Activated T-helper 2 cell treated with anti-CD3 and anti-CD28 coated beads, Interferon-gamma antibody, Interleukin-2, Interleukin-4, amounts not matched to agents 10 μg/mL and 5 μg/mL and 100 μg/mL, durations not matched to agents 14 hours and 24 hours and 36 hours (primary cell): ENCODE measurements at places on chromosomes 1 and 21.

DNA sequence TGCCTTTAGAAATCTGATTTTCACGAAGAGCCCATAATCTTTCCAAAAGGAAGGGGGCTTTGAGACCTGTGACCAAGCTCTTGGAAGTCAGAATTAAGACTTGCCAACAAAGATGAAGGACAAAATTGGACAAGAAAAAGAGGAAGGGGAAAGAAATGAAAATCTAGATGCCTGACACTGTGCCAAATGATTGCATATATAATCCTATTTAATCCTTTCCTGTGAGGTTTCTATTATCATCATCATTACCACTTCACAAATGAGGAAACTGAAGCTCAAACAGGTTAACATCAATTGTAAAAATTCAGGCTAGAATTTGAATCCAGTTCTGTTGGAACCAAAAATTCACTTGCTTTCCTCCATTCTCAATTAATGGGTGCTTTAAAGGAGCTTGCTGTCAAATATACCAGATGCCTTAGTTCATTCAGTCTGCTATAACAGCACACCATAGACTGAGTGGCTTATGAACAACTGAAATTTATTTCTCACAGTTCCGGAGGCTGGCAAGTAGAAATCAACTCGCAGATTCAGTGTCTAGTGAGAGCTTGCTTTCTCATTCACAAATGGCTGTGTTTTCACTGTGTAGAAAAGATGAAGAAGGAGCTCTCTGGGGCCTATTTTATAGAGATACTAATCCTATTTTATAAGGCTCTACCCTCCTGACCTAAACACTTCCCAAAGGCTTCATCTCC is 197.5 kb upstream of the ST6GALNAC5 start:
- DNase-seq: no peak

- no peak for DNase-seq
These were observed 19.1 kb downstream of the PROX1 start for GRCh38 chr1:214006845-214007244.

DNA sequence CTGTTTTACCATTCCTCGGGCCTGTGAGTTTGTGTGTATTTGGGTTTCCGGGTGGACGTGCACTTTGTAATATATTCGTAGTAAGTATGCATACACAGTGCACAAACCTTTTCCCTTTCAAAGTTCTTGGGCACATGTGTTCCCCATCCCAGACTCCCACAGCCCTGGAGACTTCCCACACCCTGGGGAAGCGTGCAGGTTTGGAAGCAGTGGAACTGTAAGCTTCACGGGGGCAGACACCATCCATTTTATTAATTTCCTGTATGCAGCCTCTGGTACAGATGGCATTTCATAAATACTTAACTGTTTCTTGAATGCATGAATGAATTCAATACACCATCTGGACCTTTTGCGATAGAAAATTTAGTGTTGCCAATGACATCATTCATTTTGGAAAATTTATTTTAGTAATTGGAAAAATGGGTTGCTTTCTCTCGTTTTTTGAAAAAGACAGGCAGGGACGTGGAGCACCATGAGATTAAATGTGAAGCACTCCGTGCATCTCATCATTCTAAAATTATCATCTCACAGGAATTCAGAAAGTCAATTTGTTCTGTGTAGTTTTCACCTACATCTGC is 10.8 kb downstream of the ETS2 start:
- DNase-seq: no peak

DNA sequence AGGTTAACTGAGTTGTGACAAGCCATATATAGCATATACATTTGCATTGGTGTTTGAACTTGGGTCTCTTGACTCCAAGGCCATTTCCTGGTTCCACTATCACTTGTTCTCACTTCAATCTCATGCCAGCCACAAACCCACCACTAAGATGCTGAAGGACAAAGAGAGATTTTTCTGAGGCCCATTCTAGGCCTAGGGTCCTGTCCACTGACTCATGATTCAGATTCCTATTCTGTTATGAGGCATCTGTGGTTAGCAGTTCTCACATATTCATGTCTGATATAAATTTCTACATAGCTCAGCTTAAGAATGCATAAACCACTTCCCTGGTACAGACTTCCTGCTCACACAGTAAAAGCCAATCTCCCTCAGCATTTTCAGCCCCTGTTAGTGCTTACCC is 326.1 kb upstream of the BEND5 start:
- no peak for DNase-seq

- peak; percentile 47 for DNase-seq
These were observed 911 bp downstream of the GNB1 start for GRCh38 chr1:1889847-1890505.

GRCh38 chr1:23421753-23422240 is 2.8 kb downstream of the TCEA3 start:
- DNase-seq: no peak
